ENCODE measurements at places on chromosomes 12 and 14. TPM values are rescaled to one million over a fixed set of nuclear protein-coding genes. Genes with fewer than 3 reads are reported as not detected.

Gene KCNJ8
- under 0.01 TPM for total RNA-seq

Gene SYT1
- 5.2 TPM for total RNA-seq

Gene MYO1H
- total RNA-seq = not detected

Gene CLEC9A
- not detected for total RNA-seq

Gene ISCU
- 80.6 TPM for total RNA-seq

Gene APOF
- not detected for total RNA-seq

Gene KITLG
- 6.5 TPM for total RNA-seq

Gene TRHDE
- total RNA-seq = not detected

Gene FAIM2
- not detected for total RNA-seq

Gene LBHD2
- total RNA-seq = not detected

Gene ANKRD33
- total RNA-seq = 0.09 TPM

Gene CFL2
- total RNA-seq = 61.5 TPM

Gene CISTR
- not detected for total RNA-seq

Gene ACVRL1
- total RNA-seq = 263 TPM

Gene DTX1
- 2.9 TPM for total RNA-seq

Gene VAMP1
- 2.1 TPM for total RNA-seq

Gene KERA
- total RNA-seq = not detected

Gene KRT73
- not detected for total RNA-seq

Gene ETNK1
- total RNA-seq = 73.4 TPM

Gene LUM
- not detected for total RNA-seq

Gene NELL2
- total RNA-seq = not detected

Gene SIX6
- total RNA-seq = not detected

Gene VSIG10
- 74.3 TPM for total RNA-seq

Gene CPNE6
- total RNA-seq = not detected

Gene FSCB
- total RNA-seq = not detected

Gene HDAC7
- total RNA-seq = 30.4 TPM

Gene PTPRO
- not detected for total RNA-seq

Gene CRACR2A
- total RNA-seq = 25.8 TPM

Gene SPX
- total RNA-seq = 0.22 TPM

Gene TCP11L2
- total RNA-seq = 125 TPM

Gene NRL
- 0.69 TPM for total RNA-seq

Gene ADIPOR2
- 31.8 TPM for total RNA-seq

Gene ADAMTS20
- total RNA-seq = not detected

Gene USP44
- 3.3 TPM for total RNA-seq

Gene VWF
- 1,035 TPM for total RNA-seq

Gene OR6C4
- not detected for total RNA-seq

All from dermis lymphatic vessel endothelial cell (primary cell).